AG09319 (cell line): ENCODE measurements at places on chromosomes 7 and 10.

- DNase-seq: no peak
Measured at GRCh38 chr7:158109364-158110033, 478.1 kb downstream of the PTPRN2 start.

DNA sequence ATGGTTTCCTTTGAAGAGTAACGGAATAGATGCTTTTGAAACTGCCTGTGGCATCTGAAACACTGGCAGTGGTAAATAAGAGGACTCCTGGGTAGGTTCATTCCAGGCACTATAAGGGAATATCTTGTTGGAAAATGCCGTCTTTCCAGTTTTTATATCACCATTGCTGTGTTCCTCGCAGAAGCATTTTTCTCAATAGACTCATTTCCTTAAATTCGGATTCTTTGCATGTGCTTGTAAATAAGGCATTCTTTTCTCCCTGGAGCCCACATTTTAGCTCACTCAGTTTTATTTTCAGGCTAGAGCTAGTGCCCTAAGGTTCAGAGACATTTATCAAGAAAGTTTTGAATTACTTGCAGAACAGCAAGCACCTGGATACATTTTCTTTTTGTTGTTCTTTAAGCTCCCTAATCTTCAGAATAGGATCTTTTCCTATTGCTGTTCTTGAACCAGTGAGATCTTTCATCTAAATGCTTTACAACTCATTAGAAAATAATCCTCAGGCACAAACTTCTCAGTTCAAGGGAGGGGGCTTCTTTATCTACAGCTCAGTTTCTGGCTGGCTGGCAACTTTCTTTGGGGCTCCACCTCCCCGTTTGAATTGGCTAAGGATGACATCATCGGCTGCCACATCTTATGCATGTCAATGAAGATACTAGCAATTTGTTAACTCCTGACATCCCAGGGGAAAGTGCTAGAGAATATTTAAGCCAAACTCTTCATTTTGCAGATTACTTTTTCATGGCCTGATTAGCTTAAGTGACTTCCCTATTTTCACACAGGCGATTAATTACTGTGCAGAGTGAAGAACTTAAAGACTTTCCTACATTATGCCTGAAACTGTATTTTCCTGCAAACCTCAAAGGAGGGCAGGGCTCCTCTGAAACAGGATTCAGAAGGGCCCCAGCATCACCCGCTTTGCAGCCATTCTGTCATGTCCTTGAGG is 133.7 kb upstream of the RSU1 start:
- DNase-seq: no peak

- DNase-seq: no peak
Measured at GRCh38 chr10:98892523-98892922, 343.1 kb downstream of the HPSE2 start.

- no peak for DNase-seq
Measured at GRCh38 chr7:95649546-95649945, 53.2 kb upstream of the PDK4 start.

DNA sequence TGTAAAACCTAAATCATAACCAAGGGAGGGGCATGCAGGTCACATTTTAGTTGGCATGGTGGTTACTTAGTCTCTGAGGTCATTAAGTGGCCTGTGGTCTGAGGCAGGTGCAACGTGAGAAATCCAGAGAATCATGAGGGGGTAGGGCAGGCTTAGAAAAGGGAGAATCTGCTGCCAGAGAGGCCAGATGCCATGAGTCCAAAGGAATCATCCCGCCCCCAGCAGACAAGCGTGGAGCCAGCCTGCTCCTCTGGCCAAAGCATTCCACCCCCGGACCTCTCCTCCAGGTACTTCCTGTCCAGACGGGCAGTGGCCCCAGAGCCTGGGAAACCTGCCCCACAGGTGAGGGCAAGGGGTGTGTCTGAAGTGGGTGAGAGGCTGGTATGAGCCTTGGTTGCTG is 196.4 kb upstream of the ZNF32 start:
- DNase-seq: no peak
